ENCODE measurements at places on chromosomes 7 and 10. TPM values are rescaled to one million over a fixed set of nuclear protein-coding genes. Genes with fewer than 3 reads are reported as not detected.

DNA sequence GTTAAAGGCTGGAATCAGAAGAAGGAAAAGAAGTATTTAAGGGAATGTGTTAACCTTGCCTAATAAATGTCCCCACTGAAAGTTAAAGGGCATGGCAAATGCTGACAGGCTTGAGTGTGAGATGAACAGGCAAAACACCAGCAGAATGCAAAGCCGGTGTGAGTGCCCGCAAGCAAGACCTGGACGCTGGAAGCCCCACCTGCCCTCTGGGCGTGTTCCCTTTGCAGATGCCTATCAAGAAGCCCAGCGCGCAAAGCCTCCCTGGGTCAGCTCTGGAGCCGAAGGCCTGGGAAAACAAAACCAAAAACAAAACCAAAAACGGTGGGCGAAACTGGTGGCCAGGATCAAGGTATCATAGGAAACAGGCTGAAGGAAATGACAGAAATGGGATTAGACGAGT, 200.3 kb downstream of the SFMBT2 start:
- H3K27ac ChIP-seq: no peak overlapping the region
- DNase-seq: no peak
- no peaks in the 10 kb centered on the region for H3K27me3 ChIP-seq
- peaks cover 20% of the 10 kb centered on the region for H3K36me3 ChIP-seq
- no peaks in the 10 kb centered on the region for H3K4me1 ChIP-seq

- no peak for DNase-seq
- peaks cover 17% of the 10 kb centered on the region for H3K27me3 ChIP-seq
- H3K27ac ChIP-seq: no peak overlapping the region
Measured at GRCh38 chr7:94396037-94396431, 1.3 kb downstream of the COL1A2 start.

CD36 gene
- 7.0 TPM for total RNA-seq

- H3K4me1 ChIP-seq: no peaks in the 10 kb centered on the region
- peaks cover 46% of the 10 kb centered on the region for H3K36me3 ChIP-seq
- no peak overlapping the region for H3K27ac ChIP-seq
- no peak overlapping the region for H3K4me3 ChIP-seq
Measured at GRCh38 chr10:122992031-122992585, 11.9 kb downstream of the PSTK start.

PTPN12 gene
- 263 TPM for total RNA-seq

DNA sequence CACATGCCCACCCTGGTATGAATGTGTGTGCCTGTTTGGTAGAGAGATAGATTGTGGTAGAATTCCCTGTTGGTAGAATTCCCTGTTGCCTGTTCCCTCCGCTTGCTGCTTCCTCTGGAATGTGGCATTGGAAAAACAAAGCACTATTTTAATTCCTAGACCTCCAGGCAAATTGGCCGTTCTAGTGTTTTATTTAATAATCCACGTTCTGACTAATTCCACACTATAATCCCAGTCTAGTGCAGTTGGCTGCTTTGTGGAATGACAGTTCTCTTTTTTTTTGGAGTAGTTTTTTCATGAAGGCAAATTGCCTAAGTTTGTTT, 2.0 kb downstream of the HECW1 start:
- H3K4me3 ChIP-seq: no peak overlapping the region
- peaks cover 4% of the 10 kb centered on the region for H3K4me1 ChIP-seq
- no peaks in the 10 kb centered on the region for H3K36me3 ChIP-seq
- H3K27ac ChIP-seq: no peak overlapping the region
- peaks cover 32% of the 10 kb centered on the region for H3K27me3 ChIP-seq

GRCh38 chr7:137078781-137079180, 210.3 kb downstream of the CHRM2 start:
- no peaks in the 10 kb centered on the region for H3K27me3 ChIP-seq
- H3K27ac ChIP-seq: no peak overlapping the region
- DNase-seq: no peak

DNA sequence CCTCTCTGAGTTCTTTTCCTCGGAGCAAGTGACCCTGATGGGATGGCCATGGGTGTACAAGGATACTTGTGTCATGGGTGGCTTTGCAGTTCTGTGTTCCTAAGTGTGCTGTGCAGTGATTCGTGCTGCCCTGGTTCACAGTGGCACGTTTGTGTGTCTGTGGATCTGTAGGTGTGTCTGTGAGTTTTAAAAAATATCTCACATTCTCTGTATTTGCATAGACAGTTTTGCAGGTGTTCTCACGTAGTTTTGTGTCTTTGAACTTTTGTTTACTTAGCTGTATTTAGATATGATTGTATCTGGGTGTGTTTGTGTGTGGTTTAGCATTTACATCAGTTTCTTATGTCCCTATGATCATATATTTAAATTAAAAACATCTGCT, 3.7 kb downstream of the ZNF775 start:
- no peak overlapping the region for H3K27ac ChIP-seq
- no peak for DNase-seq
- no peaks in the 10 kb centered on the region for H3K36me3 ChIP-seq
- peaks cover 23% of the 10 kb centered on the region for H3K4me1 ChIP-seq
- no peak overlapping the region for H3K4me3 ChIP-seq

Data from natural killer cell (primary cell).